Activated naive CD8-positive, alpha-beta T cell treated with anti-CD3 and anti-CD28 coated beads for 36 hours (primary cell): ENCODE measurements at places on chromosomes 2 and 18.

- DNase-seq = no peak
These were observed 131.3 kb downstream of the COMMD1 start for GRCh38 chr2:62036761-62037250.

- DNase-seq = no peak
These were observed 113.5 kb downstream of the PLEKHM3 start for GRCh38 chr2:207911856-207912255.

- no peak for DNase-seq
These were observed 1056.7 kb upstream of the FANCL start for GRCh38 chr2:59297816-59298215.

DNA sequence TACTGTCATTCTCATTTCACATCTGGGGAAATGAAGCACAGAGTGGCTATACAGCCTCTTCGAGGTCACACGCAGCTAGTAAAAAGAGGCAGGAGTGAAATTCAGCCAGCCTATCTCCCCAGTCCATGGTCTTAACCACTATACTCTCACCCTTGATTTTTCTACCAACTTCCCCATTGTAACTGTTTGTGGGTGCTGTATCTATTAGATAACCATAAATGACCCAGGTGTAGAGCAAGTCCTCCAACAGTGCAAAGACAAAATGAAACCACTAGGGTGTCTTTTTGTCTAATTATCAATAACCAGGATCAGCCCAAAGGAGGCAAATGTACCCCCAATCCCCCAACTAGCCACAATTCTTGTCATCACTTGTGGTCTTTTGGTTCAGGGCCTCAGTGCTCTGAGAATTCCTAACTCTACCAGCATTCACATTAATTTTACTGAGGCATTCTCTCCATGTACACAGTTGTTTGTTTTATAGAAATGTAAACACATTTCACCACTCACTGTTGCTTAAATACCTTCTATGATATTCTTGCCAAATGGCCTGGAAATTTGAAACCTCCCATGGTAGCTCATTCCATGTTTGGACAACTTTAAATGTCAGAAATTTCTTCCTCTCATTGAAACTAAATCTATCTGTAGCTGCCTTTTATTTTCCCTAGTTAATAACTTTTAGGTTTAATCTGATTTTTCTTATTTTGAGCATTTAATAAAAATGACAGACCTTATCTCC, 58.7 kb downstream of the SLC40A1 start:
- DNase-seq = no peak

- no peak for DNase-seq
These were observed 198.3 kb downstream of the SMAD7 start for GRCh38 chr18:48752478-48752877.

DNA sequence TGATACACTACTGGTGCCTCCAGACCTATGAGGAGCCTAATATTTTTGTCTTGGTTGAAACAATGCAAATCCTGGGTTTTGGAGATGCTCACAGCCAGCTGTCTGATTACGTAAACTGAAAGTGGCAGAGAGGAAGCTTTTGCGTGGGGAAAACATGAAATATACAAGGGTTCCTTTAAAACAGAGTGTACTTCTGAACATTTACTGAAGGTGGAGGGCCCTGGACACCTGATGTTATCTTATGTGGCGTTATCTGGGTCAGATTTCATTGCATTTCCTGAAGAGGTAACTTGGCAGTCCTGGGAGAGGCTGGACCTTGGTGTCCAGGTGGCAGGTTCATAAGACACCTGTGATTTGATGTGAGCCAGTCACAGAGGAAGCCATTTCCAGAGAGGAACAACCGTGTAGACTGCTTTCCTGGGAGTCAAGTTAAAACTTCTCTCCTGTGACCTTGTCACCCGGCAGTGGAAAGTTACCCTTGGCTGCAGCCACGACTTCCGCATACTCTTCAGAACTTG, 105.0 kb downstream of the NEDD4L start:
- no peak for DNase-seq

DNA sequence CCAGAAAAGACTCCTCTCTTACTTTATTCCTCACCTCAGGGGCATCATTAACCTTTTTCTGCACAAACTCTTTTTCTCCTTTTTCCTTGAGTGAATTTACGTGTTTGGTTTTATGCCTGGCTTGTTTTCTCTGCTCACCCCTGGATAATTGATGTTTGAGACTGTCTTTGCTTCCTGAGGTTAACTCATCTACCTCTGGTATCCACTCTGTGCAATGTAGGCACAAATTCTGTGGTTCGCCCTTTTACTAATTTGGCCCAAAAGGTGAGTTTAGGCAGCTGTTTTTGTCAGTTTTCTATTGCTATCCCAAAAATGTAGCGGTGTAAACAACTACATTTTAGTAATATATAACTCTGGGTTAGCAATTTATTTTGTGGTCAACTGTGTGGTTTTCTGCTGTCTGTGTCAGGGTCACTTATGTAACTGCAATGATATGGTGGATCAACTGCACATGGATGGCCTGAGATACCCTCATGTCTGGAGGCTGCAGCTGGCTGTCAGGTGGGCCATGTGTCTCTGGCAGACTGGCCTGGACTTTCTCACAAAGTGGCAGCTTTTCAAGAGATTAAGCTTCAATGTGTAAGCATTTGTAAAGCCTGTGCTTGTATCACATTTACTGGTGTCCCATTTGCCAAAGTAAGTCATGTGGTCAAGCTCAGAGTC, 329.7 kb downstream of the FSIP2 start:
- no peak for DNase-seq

GRCh38 chr18:42426496-42427015, 471.5 kb downstream of the PIK3C3 start:
- no peak for DNase-seq

DNA sequence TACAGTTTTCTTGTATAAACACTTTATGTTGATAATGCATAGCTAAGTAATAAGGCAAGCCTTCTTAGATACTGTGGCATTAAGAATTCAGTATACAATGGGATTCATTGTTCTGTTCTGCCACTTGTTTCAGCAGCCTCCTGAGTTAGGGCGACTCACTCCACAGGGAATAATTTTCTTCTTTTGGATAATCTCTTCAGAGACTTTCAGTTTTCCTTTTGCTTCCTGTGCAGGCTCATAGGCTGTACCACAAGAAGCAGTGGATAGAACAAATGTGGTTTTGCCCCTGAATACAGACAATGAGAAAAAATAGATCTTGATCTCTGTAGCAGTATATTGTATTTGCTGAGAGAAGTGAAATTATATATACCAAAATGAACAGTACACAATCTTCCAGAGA, 298.0 kb downstream of the ZNF407 start:
- DNase-seq = no peak

DNA sequence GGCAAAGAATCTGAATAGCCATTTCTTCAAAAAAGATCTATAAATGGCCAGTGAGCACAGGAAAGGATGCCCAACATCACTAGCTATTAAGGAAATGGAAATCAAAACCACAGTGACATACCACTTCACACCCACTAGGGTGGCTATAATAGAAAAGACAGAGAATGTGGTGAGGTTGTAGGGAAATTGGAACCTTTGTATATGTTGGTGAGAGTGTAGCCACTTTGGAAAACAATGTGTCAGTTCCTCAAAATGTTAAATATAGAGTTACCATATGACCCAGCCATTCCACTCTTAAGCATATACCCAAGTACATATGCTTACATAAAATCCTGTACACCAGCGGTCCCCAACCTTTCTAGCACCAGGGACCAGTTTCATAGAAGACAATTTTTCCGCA, 152.8 kb downstream of the SMAD2 start:
- no peak for DNase-seq

DNA sequence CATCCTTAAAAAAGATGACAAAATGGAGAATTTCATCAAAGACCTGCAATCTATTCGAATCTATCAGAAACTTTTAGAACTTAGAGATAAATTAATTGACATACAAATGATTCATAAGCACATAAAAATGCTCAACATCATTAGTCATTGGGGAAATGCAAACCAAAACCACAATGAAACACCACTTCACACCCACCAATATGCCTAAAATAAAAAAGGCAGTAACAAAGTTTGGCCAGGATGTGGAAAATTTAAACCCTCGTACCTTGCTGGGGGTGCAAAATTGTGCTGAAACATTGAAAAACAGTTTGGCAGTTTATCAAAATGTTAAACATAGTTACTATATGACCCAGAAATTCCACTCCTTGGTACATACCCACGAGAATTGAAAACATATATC, 11.5 kb upstream of the EIF2AK3 start:
- peak; percentile 28 for DNase-seq

DNA sequence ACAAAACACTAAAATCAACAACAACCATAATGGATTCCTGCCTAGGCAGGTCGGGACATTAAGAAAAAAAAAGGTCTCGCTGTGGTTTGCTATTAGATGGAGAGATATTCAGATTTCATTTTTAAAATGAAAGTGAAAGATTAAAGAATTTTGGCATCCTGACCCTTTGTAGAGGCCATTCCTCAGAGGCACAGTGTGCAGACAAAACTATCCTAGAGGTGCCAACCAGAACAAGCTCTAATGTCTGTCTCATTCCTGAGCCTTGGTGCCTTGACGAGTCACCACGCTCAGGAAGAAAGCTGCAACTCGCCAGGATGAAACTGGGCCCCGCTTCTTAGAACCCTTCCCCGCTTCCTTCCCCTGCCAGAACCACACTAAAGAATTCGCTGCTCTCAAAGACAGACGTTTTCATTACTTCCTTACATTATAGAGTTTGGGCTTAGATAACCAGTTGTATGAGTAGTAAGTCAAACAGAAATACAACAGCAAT, 156.0 kb downstream of the TGIF1 start:
- DNase-seq = peak; percentile 13

DNA sequence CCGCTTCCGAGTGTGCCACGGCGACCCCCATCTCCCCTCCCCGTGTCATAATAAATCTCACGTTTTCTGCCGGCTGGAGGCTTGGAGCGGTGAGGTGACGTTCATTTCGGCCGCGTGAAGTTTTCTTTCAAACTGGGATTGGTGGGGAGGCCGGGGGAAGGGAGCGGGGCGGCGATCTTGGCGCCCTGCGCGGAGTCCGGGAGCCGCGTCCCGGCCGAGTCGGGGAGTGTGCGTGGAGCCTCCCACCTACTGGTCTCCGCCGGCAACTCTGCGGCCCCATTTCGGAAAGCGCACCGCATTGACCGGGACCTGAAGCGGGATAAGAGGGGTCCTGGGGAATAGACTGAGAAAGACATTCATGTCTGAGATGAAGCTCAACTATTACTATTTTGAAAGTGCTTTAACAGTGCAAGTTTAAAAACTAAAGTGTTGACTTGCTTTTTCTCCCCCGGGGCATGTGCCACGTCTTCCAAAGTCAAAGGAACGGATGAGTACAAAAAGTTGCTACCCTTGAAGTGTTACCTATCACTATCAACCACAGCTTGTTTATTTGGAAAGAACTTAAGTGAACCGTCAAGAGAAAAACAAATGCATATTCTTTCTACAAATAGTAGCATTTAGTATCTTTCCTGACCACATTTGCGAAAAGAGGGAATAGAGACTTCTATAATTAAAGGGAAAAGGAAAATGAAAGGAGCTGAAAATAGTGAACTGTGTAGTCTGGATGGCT, 818 bp upstream of the IKZF2 start:
- no peak for DNase-seq

DNA sequence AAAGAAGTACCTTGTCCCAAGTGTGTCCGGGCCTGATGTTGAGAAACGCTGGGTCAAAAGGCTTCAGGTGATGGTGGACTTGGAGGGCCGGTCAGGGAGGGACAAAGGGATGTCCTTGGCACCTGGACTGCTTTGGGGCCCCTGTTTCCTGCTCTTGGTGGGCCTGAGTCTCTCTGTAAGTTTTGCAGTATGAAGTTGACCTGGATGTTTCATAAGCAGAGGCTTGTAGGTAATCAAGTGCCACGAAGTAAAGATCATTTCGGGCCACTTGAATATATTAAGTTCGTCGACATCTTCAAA, 29.4 kb downstream of the ASAP2 start:
- DNase-seq = no peak

DNA sequence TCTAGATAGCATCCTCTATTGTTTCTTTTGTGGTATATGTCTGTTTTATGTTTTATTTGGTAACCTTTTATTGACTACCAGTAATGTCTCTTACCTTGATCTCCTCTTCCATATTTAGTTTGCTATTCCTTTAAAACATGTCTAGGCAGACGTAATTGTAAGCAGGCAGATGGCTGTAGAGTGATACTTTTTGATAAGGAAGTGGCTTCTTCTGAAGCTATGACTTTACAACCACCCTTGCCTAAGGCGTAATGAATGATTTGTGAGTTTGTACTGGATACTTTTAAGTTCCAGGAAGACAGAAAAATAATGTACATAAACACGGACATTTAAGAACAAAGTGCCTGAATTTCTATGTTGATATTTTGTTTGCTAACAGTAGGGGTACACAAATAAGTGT, 85.6 kb downstream of the ZNF804A start:
- DNase-seq = no peak

- no peak for DNase-seq
These were observed 250.8 kb downstream of the LRRTM1 start for GRCh38 chr2:80053522-80054345.

- DNase-seq = no peak
These were observed 37.8 kb upstream of the CCDC150 start for GRCh38 chr2:196601430-196602306.

DNA sequence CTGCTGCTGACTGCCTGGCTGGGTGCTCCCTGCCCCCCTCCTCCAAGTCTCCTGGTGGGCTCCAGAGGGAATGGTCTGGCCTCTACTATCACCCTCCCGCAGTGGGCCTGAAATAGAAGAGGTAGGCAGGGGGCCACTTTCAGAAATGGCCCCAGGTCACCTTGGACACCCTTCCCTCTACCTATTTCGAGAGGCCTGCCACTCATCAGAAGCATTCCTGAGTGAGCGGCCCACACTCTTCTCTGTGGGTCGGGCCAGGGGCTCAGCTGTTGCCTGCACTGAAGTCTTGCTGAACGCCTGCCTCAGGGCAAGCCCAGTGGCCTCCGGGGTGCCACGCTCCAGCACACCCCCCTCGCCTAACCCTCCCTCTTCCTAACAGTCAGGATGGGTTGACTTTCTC, 124.9 kb downstream of the TNS1 start:
- no peak for DNase-seq

DNA sequence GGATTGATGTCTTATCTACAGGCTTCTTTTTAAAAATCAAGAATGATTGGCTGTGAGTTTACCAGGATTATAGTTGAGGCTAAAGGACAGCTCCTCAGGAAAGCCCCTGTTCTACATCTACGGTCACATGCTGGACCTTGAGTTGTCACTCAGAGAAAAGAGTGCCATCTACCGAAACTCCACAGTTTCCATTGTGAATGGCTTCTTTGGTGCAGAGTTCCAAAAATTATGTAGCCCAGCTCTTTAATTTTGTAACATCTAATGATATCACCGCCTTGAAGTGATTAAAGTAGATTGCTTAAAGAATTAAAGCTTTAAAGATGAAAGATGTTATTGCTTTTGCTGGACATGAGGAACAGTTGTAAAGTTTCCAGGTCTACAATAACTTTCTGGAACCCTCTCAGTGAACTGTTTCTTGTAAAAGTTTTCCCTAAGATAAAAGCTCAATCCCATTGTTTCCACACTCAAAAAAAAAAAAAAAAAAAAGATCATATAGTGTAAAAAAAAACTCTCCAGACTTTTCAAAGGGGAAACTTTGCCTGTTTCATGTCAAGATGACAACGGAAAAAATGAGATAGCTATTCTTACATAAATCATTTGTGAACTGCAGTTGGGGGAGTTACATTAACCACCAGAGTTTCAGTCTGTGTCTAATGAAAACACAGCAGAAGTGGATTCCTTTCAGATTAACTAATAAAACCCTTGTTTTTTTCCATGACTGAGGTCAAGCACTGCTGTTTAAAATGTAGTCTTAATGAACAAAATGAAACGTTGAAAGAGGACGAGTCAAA, 4.3 kb downstream of the COL3A1 start:
- DNase-seq = peak; percentile 2

- no peak for DNase-seq
These were observed 51.0 kb downstream of the NPAS2 start for GRCh38 chr2:100870652-100871531.
